Glutamatergic neuron (in vitro differentiated cells): ENCODE measurements at places on chromosomes 12 and 14.

- DNase-seq = no peak
Observed at GRCh38 chr14:99822800-99823455, 29.7 kb downstream of the EML1 start.

- peak; percentile 32 for DNase-seq
Observed at GRCh38 chr14:88667555-88668273, 104.9 kb downstream of the ZC3H14 start.

DNA sequence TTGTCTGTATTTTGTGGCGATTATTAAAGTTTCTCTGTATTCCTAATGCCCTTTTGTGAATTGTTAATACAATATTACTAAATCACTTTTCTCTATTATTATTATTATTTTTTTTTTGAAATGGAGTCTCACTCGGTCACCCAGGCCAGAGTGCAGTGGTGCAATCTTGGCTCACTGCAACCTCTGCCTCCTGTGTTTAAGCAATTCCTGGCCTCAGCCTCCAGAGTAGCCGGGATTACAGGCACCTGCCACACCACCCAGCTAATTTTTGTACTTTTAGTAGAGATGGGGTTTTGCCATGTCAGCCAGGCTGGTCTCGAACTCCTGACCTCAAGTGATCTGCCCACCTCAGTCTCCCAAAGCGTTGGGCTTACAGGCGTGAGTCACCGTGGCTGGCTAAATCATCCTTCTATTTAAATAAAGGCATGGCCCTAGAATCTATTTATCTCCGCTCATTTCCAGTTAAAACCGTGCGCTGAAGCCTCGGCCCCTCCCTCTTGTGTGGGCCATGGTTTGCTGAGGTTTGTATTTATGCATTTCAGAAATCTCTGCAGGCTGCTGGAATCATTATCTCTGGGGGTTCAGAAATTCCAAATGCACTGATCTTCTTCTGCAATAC lies 1136.4 kb upstream of the TMEM132C start:
- DNase-seq = no peak

DNA sequence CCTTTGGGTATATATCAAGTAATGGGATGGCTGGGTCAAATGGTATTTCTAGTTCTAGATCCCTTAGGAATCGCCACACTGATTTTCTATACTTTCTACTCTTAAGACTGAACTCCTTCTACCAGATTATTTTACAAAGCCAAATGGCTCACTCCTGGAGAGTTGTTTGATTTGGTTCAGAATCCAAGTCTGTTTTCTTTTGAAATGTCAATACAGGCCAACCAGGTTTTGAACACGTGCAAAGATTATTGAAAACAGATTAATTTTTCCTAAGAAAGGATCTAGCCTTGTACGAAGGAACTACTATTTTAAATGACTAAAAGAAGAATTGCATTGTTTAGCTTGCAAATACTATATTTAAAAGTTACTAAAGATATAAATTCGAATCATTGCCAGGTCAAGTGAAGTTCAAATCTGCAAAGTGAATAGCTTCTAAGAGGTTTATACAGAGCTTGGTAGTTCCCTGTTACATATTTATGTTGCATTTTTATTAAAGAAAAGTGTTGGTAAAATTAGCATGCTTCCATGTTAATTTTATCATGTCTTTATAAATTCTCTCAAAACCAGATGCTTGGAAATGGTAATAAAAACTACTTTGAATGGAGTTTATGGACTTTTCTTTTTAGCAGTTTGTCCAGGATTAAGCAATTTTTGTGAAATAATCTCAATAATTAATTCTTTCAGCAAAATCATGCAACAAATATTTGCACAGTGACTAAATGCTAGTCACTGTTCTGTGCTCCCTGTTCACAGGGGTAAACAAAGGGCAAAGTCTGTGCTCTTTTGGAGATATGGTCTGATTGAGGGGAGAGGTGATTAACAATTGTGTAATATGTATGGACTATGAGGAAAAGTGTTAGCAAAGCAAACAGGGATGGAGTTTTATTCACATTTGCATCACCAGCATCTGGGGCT lies 38.9 kb downstream of the GPR65 start:
- no peak for DNase-seq

- DNase-seq = no peak
Observed at GRCh38 chr14:104821229-104821945, 20.5 kb downstream of the ZBTB42 start.

DNA sequence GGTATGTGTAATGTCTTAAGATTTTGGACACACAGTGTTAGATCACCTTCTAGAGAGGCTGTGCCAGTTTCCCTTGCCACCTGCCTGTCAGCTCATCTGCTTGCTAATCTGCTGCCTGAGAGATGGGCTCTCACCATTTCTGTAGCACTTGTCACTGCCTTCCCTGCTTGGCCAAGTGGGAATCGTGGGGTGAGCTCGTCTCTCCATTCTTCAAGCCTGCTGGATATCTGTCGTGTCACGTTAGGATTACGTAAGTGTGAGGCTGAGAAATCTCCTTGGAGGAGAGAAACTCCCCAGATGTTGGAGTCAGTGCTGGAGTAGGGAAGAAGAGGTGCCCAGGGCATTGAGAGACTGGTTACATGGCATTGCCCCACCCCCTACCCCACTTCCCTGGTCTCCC lies 8.6 kb upstream of the RPH3A start:
- no peak for DNase-seq

- no peak for DNase-seq
Observed at GRCh38 chr12:68733661-68734071, 12.3 kb upstream of the SLC35E3 start.

GRCh38 chr12:29552324-29552927 lies 54.9 kb upstream of the OVCH1 start:
- DNase-seq = peak; percentile 84

GRCh38 chr12:113855998-113856397 lies 110.1 kb downstream of the RBM19 start:
- no peak for DNase-seq

DNA sequence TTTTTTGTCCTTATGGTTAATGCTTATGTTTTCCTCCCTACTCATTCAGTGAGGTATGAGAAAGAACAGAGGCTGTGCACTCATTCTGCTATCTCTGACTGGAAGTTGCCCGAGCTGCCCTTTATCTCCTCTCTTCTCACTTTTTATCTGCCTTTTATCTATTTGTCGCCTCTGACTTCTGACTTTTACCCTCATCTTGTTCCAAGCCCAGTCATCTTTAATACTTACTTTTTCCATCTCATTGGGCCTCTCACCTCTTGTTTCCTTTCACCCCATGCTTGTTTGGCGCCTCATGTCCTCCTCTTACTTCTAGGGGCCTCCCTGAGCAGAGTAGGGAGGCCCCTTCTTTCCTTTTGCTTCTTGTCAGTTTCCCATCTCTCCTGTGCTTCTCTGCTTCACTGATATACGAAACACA lies 50.7 kb downstream of the DIP2B start:
- DNase-seq = no peak

GRCh38 chr12:62191491-62192179 lies 68.6 kb upstream of the USP15 start:
- peak; percentile 49 for DNase-seq

DNA sequence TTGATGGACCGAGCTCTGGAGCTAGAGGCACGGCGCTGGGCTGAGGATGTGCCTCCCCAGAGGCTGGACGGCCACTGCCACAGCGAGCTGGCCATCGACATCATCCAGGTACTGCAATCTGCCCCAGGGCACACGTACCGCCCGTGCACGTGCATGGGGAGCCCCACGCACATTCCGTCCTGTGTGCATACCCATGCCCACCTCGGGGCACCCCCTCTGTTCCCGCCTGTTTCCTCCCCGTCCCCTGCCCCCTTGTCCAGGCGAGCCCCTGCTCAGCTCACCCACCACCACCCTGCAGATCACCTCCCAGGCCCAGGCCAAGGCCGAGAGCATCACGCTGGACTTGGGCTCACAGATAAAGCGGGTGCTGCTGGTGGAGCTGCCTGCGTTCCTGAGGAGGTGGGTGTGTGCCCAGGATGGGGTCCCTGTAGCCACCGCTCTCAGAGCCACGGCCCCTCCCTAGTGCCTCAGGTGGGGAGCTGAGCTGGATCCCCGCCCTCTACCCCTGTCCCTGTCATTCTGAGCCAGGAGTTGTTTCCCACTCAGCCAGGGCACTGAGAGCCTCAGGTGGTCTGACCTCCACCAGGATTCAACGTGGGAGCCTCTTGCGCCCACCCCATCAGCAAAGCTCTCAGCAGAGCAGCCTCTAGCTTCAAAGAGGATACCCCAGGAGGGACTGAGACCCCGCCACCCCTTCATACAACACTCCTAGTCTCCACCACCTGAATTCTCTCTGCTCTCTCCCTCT lies 6.9 kb downstream of the TNFAIP2 start:
- no peak for DNase-seq

DNA sequence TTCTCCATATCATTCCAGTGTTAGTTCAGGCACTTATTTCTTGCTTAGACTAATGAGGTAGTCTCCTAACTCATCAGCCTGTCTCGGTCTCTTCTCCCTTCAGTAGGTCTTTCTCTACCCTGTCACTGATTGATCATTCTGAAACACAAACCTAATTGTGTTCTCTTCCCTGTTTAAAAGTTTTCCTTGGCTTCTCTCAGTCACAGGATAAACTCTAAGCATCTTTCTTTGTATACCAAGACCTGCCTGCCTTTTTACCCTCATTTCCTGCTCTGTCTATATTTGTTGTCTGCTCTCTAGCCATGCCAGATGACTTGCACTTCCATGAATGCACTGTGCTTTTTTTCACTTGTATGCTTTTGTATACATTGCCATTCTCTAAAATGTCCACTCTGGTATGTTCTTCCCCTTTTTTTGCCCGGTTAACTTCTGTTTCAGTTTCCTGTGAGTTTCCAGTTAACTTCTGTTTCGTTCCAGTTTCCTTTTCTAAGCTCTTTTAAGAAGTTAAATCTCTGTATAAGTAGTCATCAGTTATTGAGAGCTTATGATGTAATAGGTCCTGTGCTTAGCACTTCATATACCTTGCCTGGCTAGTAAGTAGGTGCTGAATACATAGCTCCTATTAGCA lies 12.8 kb downstream of the DIP2B start:
- no peak for DNase-seq

GRCh38 chr14:97328743-97329142 lies 531.6 kb downstream of the VRK1 start:
- no peak for DNase-seq

DNA sequence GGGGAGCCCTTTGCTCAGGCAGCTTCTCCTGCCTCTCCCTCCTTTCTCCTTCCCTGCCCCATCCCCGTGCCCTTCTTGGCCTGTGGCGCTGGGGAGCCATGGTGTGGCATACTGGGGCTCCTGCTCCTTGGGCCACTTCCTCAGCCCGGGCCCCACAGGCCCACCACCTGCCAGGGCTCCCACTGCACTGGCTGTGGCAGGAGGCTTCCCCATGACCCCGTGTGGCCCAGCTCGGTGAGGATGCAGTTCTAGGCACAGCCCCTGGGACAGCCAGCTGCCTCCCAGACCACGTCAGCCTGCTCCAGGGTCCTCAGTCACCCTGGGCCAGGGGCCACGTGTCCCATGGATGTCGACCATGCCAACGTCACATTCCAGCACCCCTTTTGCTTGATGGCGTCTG lies 13.0 kb upstream of the AMN start:
- DNase-seq = no peak

- peak; percentile 42 for DNase-seq
Observed at GRCh38 chr12:47080725-47081502, 1.2 kb upstream of the AMIGO2 start.

DNA sequence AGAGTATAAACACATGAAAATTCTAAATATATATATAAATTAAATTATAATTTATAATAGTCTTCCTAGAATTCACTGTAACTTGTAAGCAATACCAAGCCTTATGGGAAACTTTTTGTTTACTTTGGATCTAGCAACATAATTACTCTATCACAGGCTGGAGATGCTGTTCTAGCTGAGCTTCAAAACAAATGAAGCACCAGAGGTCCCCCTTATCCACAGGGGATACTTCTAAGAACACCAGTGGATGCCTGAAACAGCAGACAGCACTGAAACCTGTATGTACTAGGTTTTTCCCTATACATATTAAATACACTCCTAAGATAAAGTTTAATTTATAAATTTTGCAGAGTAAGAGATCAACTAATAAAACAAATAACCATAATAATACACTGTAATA lies 96.6 kb downstream of the CDK17 start:
- no peak for DNase-seq

DNA sequence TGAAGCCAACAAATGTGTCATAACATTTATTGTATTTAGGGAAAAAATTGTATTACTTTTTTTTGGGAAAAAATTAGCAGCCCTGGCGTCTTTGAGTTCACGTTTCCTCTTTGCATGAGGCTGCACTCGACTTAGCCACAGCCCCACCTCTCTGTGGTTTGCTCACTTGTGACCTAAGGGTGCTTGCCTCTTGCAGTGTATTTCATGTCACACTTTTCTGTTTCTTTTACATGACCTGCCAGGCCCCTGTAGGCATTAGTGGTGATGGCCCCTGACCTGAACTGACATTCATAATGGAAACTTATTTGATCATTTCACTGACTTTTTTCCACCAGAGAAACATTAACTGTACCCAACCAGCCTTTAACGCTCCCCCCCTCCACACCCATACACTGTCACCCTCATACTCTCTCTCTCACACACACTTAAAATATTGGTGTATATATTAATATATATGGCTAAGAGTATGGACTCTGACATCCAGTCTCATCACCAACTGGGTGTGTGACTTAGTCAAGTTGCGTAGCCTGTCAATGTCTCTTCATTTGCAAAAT lies 122.9 kb downstream of the PRKCH start:
- no peak for DNase-seq

- DNase-seq = peak; percentile 40
Observed at GRCh38 chr14:105325303-105325702, 10.8 kb downstream of the PACS2 start.

DNA sequence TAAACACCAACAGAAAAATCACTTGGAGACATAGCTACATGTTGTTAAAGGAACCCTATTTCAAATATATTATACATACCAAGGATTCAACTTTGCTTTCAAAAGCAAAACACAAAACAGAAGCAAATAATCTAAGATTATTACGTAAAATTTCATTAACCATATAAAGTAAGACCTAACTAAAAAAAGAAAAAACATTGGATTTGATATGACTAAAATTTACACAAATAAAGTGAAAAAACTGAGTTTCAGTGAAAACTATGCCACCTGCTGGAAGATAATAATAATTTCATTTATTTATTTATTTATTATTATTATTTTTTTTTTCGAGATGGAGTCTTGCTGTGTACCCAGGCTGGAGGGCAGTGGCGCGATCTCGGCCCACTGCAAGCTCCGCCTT lies 45.2 kb downstream of the WDHD1 start:
- no peak for DNase-seq

DNA sequence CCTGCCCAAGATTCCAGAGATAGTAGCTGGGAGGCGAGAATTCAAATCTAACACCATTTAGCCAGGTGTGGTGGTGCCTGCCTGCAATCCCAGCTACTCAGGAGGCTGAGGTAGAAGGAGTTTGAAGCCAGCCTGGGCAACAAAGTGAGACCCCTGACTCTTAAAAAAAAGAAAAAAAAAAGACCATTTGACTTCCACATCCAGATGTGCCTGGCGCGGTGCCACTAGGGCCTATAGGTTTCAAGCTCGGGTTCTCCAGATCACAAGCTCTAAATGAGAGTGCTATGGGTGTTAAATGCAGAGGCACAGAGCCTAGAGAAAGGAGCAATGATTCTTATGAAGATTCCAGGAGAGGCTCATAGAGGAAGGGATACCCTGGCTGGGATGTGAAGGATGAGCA lies 22.5 kb downstream of the SYNE3 start:
- DNase-seq = no peak
